ENCODE measurements at places on chromosomes 6 and 20. TPM values are rescaled to one million over a fixed set of nuclear protein-coding genes. Genes with fewer than 3 reads are reported as not detected.
A peak's percentile ranks its signal among the peaks of the same experiment; 100 is the strongest.

GRCh38 chr20:5024982-5025381 is 23.7 kb upstream of the SLC23A2 start:
- no peak overlapping the region for H3K4me3 ChIP-seq
- H3K36me3 ChIP-seq: no peaks in the 10 kb centered on the region
- no peaks in the 10 kb centered on the region for H3K27me3 ChIP-seq
- H3K4me1 ChIP-seq: no peaks in the 10 kb centered on the region
- H3K27ac ChIP-seq: no peak overlapping the region

EFCAB8 gene
- total RNA-seq: 0.30 TPM

- no peak overlapping the region for H3K27ac ChIP-seq
- H3K27me3 ChIP-seq: peaks cover 11% of the 10 kb centered on the region
- no peaks in the 10 kb centered on the region for H3K4me1 ChIP-seq
- DNase-seq: no peak
- no peaks in the 10 kb centered on the region for H3K36me3 ChIP-seq
- no peak overlapping the region for H3K4me3 ChIP-seq
Observed at GRCh38 chr6:53615633-53616449, 49.7 kb downstream of the KLHL31 start.

DNA sequence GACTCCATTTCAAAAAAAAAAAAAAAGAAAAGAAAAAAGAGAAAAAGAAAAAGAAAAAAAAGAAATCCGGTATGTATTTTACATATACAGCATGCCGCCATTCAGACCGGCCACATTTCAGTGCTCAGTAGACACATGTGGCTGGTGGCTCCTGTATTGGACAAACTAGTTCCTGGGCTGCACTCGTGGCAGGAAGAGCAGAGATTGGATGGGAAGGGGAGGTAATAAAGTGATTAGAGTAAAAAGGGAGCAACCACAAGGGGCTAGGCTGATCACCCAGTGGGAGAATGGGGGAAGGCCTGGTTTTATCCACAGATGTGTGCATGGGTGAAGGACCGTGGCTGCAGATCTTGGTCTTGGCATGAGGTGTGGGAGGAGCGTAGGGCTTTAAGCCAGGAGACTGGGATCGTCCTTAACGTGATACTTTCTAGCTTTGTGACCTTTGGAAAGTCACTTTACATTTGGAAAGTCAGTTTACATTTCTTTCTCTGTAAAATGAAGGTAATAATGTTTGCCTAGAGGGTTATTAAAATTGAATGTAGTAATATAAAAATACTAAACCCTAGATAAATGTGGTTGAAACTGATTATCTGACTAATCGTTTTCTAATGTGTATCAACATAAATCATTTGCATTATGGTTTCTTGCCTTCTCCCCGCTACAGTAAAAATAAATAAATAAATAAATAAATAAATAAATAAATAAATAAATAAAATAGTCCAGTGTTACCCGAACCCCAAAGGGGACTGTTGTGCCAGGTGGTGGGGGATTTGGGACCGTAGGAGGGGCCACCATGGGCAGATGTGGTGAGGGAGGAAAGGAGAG is 869 bp upstream of the TRIM15 start:
- no peaks in the 10 kb centered on the region for H3K36me3 ChIP-seq
- H3K27me3 ChIP-seq: no peaks in the 10 kb centered on the region
- no peak for DNase-seq
- peaks cover 4% of the 10 kb centered on the region for H3K4me1 ChIP-seq
- no peak overlapping the region for H3K4me3 ChIP-seq

GRCh38 chr6:116409756-116410155 is 39.0 kb downstream of the DSE start:
- no peaks in the 10 kb centered on the region for H3K27me3 ChIP-seq
- no peak for DNase-seq
- H3K4me1 ChIP-seq: peaks cover 29% of the 10 kb centered on the region
- H3K4me3 ChIP-seq: no peak overlapping the region

GRCh38 chr20:35768731-35769664 is 2.8 kb upstream of the PHF20 start:
- DNase-seq: peak; percentile 95
- no peaks in the 10 kb centered on the region for H3K27me3 ChIP-seq
- H3K4me3 ChIP-seq: no peak overlapping the region
- peaks cover 60% of the 10 kb centered on the region for H3K4me1 ChIP-seq
- H3K36me3 ChIP-seq: no peaks in the 10 kb centered on the region
- peak overlapping the region; percentile 96 for H3K27ac ChIP-seq

DNA sequence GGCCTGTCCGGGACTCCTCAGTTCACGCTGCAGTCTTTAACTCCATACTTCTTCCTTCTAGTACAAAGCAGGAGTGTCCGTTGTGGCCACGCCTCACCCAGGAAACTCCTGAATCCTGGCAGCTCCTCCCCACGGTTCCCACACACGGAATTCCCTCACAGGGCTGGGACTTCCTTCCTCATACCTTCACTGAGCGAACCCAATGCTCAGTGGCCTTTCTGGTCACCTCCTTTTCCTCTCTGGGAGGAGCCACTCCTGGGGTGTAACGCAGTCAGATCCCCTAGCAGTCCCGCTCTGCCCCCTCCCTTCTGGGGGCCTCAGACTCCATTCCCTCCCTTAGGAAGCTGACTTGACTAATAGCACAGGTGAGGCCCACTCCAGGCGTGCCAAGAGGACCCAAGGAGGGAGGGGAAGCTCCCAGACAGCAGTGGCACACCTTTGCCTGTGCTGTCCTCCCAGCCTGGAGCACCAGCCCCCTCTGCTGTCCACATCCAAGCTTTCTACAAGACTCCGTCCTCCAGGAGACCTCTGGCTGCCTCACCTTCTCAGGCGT is at the start of gene SLC52A3:
Gene SLC52A3 (minus strand): TSS at position 75 of the 553 bp plus-strand sequence. CDS start 2,726 bp downstream, outside the sequence.
- no peaks in the 10 kb centered on the region for H3K4me1 ChIP-seq
- H3K27ac ChIP-seq: peak within 1 kb of the TSS; percentile 43
- peak; percentile 69 for DNase-seq
- peak within 1 kb of the TSS; percentile 23 for H3K4me3 ChIP-seq

ATXN1 gene
- total RNA-seq: 75.9 TPM

DNA sequence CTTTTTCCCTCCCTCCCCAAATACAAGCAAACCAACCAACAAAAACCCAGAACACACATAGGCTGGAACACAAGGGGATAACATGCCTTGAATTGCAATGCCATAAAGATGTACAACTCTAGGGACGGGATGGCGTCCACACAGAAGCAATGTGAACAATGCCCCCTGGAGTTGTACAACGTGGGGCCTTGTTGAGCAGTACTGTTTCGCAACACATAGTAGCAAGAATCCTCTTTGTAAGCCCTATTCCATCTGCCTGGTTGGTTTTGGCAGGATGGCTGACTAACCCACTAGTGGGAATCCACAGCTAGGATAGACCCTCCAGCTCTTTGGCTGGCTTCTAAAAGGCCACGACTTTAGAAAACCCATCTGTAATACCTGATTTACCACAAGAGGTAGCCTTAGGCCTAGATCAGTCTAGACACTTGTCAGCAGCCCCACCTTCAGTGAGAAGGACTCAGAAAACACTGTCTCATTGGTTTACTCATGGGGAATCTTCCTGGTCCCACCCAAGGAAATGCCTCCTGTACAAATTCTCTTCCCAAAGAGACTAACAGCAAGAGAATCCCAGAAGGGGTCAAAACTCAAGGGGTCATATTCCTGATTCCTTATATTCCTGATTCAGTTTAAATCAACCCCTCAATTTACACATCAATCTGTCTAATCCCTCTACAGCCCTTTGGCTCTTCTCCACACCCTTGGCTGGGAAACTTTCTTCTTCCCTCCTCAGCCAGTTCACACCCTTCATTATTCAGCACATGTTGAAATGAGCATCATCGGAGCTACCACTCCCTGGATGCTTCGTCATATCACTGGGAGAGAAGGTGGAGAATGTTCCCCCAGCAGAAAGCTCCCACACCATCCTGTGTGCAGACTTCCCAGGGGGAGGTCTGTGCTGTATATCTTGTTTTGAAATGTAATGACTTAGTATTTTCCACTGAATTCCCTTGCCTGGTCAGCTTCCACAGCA is 622.4 kb upstream of the FLRT3 start:
- DNase-seq: no peak
- H3K36me3 ChIP-seq: no peaks in the 10 kb centered on the region
- H3K27me3 ChIP-seq: no peaks in the 10 kb centered on the region

GJA10 gene
- total RNA-seq: not detected

DNA sequence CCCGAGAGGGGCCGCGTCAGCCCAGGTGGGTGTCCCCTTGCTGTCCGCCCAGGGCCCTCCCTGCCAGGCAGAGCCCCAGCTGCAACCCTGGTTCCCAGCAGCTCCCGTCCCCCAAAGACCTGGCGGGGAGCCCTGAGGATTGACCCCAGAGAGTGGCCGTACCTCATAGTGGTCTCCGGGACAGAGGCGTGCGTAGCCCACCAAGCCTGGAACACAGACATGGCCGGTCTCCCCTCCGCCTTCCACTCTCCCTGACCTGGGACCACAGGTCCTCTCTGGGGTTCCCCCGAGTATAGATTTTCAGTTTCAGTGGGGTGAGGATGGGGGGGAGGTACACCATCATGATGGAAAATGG is 82.6 kb downstream of the RIPOR3 start:
- no peak for DNase-seq
- H3K27me3 ChIP-seq: no peaks in the 10 kb centered on the region
- H3K36me3 ChIP-seq: no peaks in the 10 kb centered on the region
- H3K4me3 ChIP-seq: no peak overlapping the region

GRCh38 chr6:150959166-150959565 is 93.7 kb downstream of the MTHFD1L start:
- H3K36me3 ChIP-seq: no peaks in the 10 kb centered on the region
- no peak overlapping the region for H3K27ac ChIP-seq
- no peaks in the 10 kb centered on the region for H3K27me3 ChIP-seq
- H3K4me1 ChIP-seq: no peaks in the 10 kb centered on the region
- no peak for DNase-seq

DNA sequence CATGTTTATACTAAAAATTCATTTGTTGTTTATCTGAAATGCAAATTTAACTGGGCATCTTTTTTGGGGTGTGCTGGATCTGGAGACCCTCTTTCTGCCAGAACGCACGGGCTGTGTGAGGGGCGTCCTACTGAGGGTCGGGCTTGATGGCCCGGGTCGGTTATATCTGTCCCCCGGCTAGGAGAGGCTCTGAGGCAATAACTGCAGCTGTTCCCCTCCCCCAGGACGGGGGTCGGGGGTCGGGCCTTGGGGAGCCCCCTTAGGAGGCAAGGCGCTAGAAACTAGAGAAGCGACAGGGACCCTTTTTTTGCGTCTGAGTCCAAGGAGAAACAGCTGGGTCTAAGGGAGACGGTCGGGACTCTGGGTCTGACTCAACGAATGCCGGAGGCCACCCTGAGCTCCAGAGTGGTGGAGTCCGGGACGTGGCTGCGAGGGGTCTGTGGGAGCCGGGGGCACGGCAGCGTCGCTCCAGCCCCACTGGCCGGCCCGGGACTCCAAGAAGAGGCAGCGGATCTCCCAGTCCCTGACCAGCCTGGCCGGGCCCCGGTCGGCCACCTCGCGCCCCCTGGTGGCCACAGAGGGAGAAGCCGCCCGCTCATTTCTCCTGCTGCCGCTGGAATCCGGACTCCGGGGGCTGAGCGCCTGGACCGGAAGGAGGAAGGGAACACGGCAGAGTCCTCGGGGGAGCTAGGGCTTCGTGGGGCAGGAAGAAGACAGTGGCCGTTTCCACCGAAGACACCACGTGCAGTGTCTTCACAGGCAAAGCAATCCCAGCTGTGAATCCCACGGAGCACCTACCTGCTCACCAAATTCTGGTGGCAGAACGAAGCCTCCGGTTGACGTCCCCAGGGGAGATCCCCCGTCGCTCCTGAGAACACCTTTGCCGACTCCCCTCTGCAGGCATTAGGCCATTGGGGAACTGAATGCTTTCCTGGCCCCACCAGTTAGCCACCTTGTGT is 24.0 kb upstream of the SCML4 start:
- H3K36me3 ChIP-seq: no peaks in the 10 kb centered on the region
- no peak overlapping the region for H3K27ac ChIP-seq
- peak overlapping the region; percentile 50 for H3K4me3 ChIP-seq
- H3K4me1 ChIP-seq: peaks cover 11% of the 10 kb centered on the region
- H3K27me3 ChIP-seq: peaks cover 12% of the 10 kb centered on the region
- peak; percentile 90 for DNase-seq

PGBD1 gene
- 3.5 TPM for total RNA-seq

DNA sequence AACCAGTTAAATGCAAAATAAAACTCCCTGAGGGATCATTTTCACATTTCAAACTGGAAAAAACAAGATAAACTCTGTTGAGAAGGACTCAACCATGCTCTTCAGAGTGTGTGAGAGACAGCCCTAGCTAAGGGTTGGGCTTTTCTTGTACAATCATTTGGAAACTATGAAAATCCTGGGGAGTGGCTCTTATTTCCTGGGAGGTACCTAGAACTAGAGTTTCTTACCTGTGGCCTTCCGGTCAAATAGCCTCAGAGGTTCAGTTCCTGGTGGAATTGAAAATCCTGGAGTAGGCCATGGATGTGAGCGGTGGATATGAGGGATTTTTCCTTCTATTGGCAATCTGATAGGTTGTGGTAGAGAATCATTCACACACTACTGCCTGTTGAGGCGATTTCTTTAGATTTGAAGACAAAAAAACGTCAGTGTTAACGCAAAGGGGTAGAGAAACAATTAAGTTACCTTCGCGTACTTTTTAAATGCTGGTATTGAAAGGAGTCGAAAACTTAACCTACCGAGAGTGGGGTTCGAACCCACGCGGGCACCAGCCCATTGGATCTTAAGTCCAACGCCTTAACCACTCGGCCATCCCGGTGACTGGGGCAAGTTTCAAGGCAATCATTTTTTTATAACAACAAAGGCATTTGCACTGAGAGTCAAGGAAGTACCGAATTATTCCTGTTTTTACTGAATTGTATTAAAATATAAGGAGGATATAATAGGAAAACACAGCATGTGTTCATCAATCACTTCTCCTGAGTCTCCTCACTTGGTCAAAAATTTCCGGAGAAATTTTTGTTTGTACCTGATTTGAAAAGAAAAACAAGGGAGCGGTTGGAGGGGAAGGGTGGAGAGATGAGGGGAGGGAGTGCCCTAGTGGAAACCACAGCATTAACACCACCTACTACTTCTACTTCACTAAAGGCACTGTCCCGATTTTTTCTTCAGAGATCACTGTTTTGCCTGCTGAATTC is 191.3 kb downstream of the OR2B2 start:
- H3K36me3 ChIP-seq: no peaks in the 10 kb centered on the region
- H3K4me1 ChIP-seq: no peaks in the 10 kb centered on the region
- no peak for DNase-seq
- H3K27ac ChIP-seq: no peak overlapping the region

TRAPPC3L gene
- total RNA-seq: not detected

DNA sequence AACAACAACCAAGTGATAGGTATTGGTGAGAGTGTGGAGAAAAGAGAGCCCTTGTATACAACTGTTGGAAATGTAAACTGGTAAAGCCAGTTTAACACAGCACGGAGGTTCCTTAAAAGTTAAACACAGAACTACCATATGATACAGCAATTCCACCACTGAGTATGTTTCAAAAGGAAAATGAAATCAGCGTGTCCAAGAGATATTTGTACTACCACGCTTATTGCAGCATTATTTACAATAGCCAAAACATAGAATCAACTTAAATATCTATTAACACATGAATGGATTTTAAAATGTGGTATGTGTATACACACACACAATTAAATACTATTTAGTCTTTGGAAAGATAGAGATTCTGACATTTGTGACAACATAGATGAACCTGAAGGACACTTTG is 1.1 kb downstream of the PTCHD4 start:
- H3K27ac ChIP-seq: no peak overlapping the region
- no peak for DNase-seq
- H3K4me3 ChIP-seq: peak overlapping the region; percentile 37
- no peaks in the 10 kb centered on the region for H3K27me3 ChIP-seq
- H3K36me3 ChIP-seq: no peaks in the 10 kb centered on the region

GRCh38 chr6:92777146-92777740 is 642.1 kb downstream of the EPHA7 start:
- no peak overlapping the region for H3K27ac ChIP-seq
- H3K4me3 ChIP-seq: no peak overlapping the region
- no peak for DNase-seq
- no peaks in the 10 kb centered on the region for H3K4me1 ChIP-seq
- no peaks in the 10 kb centered on the region for H3K27me3 ChIP-seq

All from lower lobe of right lung (tissue), 2 donors.